H9 (cell line): ENCODE measurements at places on chromosomes 11 and 22.

- DNase-seq: no peak
These were observed 106.5 kb upstream of the SYT13 start for GRCh38 chr11:45392591-45393091.

- DNase-seq: no peak
These were observed 512 bp downstream of the TOLLIP start for GRCh38 chr11:1308743-1309497.

- DNase-seq: no peak
These were observed 2074.4 kb upstream of the RAG2 start for GRCh38 chr11:38672445-38672844.

DNA sequence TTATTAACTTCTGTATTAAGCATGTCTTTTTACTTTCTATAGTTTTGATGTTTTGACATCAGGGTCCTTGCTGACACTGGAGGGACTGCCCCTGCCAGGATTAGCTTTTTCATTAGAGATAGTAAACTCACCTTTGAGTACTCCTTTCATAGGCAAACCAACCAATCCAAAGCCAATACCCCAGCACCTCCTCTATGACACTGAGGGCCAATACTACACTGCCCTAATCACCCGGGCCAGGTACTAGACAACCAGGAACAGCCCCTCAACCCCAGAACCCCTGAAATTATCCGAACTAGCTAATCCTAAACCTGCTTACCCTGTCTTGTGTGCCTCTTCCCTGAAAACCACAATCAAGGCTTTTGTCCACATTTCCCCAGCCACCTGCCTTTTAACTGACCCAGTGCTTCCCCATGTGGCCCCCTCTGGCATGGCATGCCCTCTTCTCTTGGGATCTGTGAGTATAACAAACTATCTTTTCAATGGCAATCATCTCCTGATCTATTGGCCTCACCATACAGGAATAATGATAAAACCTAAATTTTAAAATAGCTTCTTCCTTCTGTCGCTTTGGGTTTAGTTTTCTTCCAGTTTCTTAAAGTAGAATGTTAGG, 31.2 kb downstream of the RAB6A start:
- peak; percentile 64 for DNase-seq

DNA sequence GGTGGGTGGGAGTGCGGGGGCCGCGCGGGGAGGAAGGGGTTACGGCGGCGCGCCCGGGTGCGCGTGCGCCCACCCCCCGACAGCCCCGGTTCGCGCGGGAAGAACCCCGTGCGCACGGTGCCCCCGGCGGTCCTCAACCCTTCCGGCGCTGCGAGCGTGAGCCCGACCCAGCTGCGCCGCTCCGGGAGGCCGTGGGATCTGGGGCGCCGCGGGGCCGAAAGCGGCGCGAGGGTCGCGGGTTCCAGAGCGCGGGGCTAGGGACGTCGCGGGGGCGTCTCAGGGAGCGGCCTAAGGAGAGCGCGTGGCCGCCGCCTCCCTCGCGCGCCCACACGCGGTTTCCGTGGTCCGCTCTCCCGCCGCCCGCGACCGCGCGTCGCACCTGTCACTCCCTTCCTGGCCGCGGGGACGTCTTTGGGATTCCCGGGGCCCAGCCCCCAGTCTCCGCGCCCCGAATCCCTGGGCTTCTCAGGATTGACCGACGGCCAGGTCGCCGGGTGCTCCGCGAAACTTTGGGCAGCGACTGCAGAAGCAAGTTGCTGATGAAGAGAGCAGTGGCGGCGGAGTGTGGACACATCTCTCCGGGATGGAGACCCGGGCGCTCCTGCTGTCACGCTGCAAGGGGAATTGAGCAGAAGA, 582 bp downstream of the SREBF2 start:
- no peak for DNase-seq

DNA sequence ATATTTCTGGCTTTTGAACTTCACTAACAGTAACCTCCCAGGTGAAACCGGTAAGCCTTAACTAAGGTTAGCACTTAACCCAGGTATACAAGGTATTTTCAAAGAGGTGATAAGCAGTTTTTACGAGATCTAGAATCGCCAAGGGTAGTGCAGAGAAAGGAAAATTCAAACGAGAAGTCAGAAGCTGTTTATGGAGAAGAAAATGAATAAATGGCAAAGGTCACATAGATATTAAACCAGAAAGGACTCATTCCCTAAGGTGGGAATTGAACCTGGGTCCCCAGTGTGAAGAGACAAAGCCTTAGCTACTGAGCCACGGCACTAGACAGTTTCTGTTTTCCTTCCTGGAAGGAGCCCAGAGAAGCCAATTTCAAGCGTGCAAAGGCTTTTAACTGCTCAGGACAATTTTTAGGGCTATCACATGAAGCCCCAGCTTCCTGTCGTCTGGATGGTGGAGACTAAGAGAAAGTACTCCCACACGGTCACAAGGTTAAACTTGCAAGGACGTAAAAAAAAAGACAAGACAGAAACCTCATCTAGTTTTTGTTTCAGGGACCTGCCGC, 5.7 kb upstream of the C1QTNF6 start:
- DNase-seq: no peak

DNA sequence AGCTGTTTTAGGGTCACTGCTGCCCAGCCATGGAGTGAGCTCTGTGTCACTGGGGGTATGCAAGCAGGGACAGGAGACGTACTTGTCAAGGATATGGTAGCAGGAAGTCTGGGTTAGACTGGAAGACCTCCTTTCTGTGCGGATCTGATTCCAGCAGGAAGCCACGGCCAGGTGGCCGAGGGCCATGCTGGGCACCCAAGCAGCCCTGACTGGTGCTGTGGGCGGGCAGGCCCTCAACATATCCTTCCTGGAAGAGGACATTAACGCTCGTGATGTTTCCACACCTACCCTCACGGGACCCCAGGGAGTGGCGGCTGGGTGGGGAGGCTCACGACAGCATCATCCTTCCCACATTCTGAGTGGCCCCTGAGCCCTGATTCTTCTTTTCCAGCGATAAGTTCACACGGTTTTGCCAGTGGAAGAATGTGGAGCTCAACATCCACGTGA, 8.7 kb upstream of the ANKRD13D start:
- no peak for DNase-seq

DNA sequence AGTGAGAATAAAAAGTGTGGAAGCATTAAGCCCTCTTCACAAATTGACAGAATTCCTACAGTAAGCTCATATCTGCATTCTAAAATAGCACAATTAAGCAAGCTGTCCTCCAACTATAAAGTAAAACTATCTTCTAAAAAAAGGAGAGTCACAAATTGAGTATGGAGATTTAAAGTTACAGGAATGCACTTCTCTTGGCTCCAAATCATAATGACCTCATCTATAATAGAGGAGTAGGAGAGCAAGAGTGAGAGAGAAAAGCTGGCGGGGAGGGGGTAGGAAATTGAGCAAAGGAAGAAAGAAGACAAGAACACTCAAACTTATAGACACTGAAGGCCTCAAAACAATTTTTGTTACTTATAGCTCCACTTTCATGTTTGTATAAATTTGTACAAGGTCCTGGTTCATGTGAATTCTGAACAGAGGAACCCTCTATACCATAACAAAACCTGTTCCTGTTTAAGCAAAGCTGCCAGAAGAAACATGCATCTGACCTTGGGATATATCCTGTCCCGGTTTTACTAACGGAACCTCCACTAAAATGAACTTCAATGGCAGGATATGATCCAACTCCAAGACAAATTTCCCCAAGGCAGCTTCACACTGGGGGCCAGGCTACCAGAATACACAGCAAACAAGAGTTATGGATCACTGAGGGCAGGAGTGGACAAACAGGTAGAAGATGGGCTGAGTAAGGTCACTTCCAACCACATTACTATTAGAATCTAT, 37.2 kb downstream of the SLC35F2 start:
- no peak for DNase-seq

DNA sequence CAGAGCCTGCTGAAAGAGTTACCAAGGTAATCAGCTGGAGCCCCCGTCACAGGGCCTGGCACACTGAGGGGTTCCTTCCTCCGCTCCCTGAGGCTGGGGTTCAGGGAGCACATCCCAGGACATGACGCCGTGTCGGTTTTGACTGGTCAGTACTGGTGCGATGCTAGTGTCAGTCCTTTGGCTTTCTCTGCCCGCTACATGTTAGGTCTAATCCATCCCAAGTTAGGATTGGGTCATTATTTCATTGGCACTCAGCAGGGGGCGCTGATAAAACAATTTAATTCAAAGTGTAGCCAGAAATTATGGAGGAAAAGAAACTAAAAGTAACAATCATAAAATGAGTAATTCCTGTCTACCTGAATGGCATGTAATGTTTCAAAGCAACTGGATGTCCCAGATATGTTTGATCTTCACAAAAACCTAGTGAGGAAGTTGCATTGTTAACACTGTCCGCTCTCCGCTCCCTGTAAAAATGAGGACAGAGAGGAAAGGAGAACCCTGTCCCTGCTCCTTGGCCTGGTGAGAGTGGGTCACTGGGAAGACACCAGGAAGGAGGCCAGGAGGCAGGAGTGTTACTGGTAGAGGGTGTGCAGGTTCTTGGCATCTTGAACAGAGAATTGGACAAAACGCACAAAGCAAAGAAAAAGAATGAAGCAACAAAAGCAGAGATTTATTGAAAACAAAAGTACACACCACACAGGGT, 27.1 kb downstream of the TSKU start:
- no peak for DNase-seq

DNA sequence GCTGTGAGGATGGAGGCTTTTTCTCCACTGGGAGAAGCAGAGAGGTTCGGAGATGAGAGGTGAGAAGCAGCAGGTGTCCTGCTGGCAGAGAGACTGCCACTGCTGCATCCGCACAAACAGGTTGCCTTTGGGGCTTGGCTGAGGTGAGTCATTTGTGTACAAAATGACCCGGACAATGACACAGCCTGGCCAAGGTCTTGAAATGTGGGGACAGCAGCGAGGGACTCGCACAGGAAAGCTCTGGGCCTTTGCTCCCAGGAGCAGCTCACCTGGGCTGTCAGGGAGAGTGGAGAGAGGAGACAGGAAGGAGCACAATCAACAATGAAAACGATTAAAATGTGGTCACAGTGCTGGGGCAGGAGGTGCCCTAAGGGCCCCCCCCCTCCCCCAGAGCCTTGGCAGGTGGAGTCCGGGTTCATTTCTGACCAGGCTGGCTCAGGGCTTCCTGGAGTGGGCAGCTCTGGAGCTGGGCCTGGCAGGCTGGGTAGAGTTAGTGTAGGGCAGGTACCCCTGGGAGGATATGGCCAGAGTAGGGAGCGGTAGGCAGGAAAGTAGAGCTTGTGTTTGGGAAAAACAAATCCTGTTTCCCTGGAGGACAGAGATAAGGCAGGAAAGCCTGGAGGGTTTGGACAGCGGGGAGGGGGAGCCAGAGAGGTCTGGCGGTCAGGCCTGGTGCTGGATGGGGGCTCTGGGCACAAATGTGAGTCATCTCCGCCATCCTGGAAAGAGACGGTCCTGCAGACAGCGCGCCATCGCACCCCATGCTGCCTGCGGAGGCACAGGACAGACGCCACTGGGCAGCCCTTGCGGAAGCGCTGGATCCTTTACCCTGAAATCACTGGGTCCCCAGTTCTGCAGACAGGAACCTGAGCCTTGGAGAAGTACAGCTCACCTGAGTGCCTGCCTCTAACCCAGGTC, 37.8 kb upstream of the CELSR1 start:
- DNase-seq: peak; percentile 61

- DNase-seq: no peak
These were observed 20.7 kb downstream of the OR10A6 start for GRCh38 chr11:7910286-7910788.

- no peak for DNase-seq
These were observed 5.7 kb downstream of the DIXDC1 start for GRCh38 chr11:111942829-111943228.

DNA sequence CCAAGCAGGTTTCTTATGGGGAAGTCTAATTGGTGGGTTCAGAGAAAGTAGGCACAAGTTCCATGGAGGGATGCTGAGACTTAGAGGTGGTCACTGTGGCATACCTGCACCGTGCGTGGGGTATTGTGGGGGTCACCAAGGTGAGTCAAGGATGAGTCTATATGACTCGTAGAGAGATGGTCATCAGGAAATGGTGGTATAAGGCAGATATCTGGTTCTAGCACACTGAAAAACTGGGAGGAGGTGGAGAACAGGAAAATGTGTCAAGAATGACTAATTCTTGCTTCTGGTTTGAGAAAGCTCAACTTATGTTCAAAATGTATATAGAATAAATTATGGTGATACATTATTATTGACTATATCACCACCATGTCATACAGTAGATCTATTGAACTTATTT, 258.1 kb downstream of the RAB38 start:
- DNase-seq: no peak

DNA sequence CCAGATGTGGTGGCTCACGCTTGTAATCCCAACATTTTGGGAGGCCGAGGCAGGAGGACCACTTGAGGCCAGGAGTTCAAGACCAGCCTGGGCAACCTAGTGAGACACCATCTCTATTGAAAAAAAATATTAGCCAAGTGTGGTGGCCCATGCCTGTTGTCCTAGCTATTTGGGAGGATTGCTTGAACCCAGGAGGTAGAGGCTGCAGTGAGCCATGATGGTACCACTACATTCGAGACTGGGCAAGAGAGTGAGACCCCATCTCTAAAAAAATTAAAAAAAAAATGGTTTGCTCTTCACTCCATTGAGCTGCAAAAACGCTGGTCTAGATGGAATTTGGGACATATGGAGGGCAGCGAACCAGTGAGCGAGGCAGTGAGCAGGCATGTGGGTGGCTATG, 21.6 kb upstream of the SOX10 start:
- no peak for DNase-seq

- DNase-seq: no peak
These were observed 1.4 kb downstream of the PRR14L start for GRCh38 chr22:31748490-31748889.

GRCh38 chr11:34509336-34509876, 4.2 kb downstream of the ELF5 start:
- DNase-seq: no peak

DNA sequence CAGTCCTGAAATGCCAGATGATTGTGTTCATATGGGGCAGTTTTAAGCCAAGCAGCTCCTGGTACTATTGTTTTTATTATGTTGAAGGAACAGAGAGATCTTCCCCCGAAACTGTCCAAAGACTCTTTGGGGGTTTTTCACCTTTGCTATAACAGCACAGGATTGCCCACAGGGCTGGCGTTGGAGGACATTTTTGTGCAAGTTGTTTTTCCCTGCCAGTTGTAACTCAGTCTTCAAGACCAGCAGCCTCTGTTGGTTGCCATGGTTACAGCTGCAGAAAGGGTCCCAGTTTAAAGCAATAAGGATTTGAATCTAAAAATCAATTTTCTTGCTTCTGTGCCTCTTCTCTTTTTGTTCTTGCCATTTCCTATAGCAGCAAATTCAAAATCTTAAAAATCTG, 45.4 kb upstream of the YWHAH start:
- DNase-seq: no peak

- DNase-seq: no peak
These were observed 950 bp downstream of the FERMT3 start for GRCh38 chr11:64207256-64208085.

GRCh38 chr11:70796648-70797227, 398.4 kb downstream of the CTTN start:
- peak; percentile 36 for DNase-seq

- DNase-seq: no peak
These were observed 88.6 kb downstream of the ETS1 start for GRCh38 chr11:128498721-128499245.
